Mesothelial cell of epicardium (in vitro differentiated cells): ENCODE measurements at places on chromosomes 4 and X.

- DNase-seq: no peak
Measured at GRCh38 chr4:125390126-125390525, 75.4 kb downstream of the FAT4 start.

DNA sequence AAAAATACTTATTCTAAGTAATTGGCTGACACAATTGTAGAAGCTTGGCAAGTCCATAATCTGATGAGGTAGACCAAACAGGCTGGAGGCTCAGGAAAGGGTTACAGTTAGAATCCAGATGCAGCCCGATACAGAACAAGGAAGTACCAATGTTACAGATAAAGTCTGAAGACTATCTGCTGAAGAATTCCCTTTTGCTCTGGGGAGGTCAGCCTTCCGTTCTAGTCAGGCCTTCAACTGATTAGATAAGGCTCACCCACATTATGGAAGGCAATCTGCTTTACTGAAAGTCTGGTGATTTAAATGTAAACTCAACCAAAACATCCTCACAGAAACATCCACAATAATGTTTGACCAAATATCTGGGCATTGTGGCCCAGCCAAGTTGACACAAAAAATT, 7.4 kb upstream of the DYNLT3 start:
- no peak for DNase-seq

GRCh38 chr4:180081072-180081471, 2162.1 kb upstream of the TENM3 start:
- no peak for DNase-seq

DNA sequence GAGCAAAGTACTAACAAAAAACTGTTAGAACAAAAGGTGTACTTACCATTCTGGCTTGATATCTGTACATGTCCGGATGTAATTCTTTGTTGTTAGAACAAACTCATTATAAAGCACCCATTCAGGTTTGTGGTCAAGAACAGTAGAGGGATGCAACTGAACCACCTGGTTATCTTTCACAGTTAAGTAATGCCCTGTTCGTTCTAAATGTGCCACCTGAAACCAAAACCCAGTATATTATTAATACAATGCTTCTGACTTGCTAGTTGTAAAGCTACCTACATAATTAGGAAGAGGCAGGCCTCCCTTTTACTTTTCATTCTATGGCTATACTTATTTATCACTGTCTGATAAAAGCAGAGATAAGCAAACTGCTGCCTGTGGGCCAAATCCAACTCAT, 54.8 kb downstream of the DHX15 start:
- no peak for DNase-seq

DNA sequence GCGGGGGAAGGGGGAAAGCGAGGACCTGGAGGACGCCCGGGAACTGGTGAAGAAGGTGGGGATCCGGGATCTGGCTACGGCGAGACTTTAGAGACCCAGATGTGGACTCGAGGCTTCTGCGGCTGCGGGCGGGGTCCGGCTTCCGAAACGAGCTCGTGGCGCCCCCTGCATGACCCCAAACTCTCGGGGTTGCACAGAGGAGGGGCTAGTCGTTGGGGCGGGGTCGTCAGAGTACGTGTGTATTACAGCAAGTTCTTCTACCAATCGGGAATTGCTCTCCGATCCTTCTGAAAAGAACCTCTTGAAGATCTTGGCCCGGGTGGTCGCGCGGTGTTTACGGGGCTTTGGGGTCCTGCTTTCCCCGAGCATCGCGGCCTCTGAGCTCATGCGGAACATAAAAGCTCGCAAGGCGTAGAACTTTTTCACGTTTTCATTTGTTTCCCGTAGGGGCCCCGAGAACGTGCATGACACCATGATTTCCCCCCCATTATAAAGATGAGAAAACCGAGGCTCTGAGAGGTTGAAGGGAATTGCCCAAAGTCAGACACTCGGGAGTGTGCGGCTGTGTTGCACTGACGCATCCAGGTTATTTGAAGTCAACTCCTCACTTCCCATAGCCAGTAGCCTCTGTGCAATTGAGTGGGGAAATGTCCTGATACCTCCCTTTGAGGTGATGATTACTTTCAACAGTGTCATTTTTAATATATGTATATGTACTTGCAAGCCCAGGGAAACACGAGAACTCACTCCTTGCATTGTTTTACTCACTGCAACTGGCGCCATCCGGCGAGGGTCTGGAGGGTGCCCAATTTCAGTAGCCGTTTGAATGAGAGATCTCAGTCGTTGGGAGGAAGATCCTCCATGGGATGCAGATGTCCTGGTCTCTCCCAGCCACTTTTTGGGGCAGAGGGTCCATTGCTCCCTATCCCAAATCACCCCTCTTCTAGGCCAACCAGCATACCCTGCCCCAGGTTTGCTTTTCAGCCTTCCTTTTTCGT, at the start of gene BEND4:
BEND4 (minus strand) TSS at position 149 of the 998 bp plus-strand sequence. CDS start 512 bp downstream, outside the sequence.
- no peak for DNase-seq

DNA sequence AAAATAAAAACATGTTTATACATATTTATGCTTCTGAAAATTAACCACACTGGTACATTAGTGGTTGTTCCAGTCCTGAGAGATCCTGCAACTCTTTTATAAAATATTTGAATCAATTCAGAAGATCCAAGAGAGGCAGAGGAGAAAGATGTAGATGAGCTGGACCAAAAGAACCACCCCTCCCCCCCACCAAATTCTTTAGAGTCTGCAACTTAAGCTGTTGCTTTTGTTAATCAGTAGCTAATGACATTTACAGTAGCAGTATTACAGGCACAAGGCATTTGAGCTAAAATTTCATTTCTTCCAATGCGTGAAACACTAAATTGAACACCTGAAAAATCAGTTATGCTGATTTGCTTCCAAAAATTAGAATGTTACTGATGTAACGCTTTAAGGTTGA, 61.5 kb downstream of the PDK3 start:
- no peak for DNase-seq

DNA sequence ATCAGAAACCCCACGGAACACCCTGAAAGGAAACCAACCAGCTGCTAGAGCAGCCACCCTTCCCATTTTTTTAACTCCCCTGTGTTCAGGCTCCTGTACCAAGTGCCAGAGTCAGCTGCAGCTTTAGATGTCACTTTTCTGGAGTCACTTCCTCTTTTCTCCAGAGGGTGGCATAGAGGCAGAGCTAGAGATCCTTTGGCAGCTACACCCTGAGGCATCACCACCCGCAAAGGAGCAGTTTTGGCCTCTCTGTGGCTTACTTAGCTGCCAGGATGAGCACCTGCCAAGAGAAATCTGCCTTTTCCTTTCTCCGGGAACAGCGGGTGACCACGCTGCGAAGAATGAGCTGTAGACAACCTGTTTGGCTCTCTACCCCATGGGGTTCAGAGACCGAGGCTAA, 58.0 kb upstream of the CHRDL1 start:
- DNase-seq: no peak

GRCh38 chrX:122666601-122667000, 517.5 kb upstream of the GRIA3 start:
- DNase-seq: no peak

GRCh38 chrX:106040861-106041260, 2.3 kb upstream of the SERPINA7 start:
- DNase-seq: no peak

GRCh38 chr4:74623041-74623440, 171.3 kb downstream of the BTC start:
- no peak for DNase-seq

DNA sequence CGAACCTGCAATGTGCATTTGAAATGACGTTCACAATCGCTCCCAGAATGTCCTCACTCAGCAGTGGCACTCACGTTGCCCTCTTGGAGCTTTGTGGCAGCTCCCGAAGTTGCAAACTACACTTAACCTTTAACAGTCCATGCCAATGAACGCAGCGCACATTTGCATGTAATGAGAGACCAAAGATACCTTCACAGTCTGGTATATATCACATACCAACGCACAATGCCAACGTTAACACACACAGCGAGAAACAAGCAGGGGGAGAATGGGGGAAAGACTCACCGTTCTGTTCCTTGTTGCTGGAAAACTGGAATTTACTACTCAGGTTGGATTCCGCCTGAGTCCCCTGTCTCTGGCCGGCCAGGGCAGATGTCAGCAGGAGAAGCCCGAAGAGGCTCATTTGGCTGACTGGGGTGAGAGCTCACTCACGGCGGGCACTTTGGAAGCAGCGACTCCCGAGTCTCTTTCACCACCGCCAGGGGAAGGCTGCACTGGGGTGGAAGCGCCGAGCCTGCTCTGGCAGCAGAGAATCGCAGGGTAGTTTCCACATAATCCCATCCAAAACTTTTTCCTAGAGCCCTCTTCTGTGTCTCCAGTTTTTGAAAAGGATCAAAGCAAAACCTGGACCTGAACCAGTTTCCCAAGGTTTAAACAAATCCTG, 966 bp downstream of the PDGFC start:
- DNase-seq: peak; percentile 37

- DNase-seq: no peak
Measured at GRCh38 chr4:158823461-158823873, 54.6 kb downstream of the FNIP2 start.

- DNase-seq: no peak
Measured at GRCh38 chr4:128475597-128475996, 188.0 kb upstream of the PGRMC2 start.

GRCh38 chrX:50202539-50202938, 1.7 kb upstream of the AKAP4 start:
- DNase-seq: no peak

- no peak for DNase-seq
Measured at GRCh38 chrX:108224218-108224617, 132.6 kb downstream of the ATG4A start.

- no peak for DNase-seq
Measured at GRCh38 chrX:127943571-127943970, 108.6 kb downstream of the ACTRT1 start.

DNA sequence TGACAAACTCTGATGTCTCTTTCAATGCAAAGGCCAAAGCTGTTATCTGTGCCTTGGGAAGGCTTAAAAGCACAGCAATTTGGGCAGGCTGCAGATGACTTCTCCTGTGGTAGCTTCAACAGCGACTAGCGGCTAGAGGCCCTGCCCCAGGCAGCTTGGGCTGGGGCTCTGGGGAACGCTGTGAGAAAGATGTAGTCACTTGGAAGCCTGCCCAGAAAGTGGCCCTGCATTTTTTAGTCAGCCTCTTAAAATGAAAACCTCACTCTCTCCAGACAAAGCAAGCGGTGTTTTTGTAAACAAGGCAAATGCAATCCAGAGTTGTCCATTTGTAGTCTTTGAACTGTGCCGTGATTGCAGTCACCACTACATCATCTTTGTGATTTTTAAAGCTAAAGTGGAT, 27.5 kb downstream of the PCYT1B start:
- DNase-seq: peak; percentile 29

DNA sequence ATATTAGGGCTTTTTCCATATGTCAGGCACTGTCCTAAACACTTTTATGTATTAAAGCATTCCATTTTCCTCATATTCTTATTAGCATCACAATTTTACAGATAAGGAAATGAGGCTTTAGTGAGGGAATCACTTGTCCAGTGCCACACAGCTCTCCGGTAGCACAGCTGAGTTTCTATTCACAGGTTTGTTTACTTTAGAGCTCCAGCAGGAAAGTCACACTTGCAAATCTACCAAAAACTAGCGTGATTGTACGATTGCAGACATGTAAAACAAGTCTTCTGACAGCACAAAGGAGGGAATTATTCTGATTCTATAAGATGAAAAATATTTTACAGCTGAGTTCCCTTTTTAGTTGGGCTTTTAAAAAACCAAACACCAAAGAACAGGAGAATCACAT, 472.1 kb downstream of the TMA16 start:
- no peak for DNase-seq

DNA sequence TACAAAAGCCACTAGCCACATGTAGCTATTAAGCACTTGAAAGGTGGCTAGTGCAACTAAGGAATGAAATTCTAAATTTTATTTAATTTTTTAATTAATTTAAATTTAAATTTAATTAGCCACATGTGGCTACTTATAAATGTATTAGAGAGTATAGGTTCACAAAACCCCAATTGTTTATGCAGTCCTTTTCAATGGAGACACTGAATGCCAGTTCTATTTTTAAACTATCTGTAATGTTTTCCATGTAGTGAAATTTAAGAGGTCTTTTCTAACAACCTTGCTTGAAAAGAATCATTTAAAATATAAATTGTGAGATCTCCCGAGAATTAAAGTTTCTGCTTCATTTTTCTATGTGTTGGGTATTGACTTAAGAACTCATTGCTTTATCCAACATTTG, 153.0 kb downstream of the REELD1 start:
- DNase-seq: no peak

DNA sequence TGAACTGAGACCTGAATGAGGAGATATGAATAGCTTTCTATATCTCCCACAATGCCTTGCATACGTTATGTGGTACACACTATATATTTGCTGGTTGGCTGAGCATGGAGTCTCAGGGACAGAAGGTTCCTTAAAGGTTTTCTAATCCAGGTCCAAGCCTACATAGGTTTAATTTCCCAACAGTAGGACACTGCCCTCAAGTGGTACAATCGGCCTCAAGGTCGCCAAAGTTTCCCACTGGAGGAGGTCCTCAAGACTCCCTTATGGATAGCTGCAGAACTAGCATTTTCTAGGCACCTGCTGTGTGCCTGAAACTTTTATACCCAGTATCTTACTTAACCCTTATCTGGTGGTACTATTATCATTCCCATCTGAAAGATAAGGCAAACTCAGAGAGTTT, 21.0 kb upstream of the EFNB1 start:
- no peak for DNase-seq

DNA sequence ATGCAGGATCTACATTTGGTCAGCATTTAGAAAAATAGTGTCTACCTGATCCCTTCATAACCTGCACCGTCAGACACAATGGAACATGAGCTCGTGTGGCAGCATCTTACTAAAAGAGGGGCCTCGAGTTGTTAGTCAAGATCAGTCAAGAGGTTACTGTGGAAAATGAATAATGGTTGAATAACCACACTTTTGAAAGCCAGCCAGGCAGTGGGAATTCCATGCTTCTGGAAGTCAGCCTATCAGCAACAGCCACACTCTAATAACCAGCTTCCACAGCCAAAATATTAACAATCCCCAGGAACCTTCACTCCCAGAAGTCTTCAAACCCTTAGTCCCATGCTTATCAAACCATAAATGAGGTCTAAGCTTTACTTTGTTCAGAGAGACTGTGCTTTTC, 234.3 kb downstream of the HS3ST1 start:
- no peak for DNase-seq

- DNase-seq: no peak
Measured at GRCh38 chrX:85065512-85066198, 62.0 kb downstream of the APOOL start.

DNA sequence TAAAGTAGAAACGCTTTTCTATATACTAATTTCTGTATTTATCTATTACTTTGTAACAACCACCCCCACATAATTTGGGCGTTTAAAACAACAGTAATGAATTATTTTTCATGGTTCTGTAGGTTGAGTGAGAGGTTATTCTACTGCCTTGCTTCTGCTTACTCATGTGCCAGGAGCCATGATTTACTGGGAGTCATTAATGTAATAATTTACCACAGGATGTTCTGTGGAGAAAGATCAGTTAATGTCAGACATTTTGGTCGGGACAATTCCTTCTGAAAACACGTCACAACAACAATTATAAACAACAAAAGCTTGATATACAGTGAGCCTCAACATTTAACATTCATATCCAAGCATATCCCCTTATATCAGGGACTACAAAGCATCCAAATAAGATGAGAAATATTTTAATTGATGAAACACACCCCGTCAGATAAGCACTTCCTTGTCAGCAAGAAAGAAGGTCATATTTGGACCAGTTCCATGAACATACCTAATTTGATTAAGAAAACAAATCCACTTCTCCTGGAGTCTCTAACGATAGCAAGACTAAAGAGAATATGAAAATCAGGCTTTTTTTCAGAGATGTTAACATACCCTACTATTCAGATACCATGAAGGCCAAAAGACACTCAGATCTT, 238.5 kb downstream of the PRDM5 start:
- DNase-seq: no peak
